Activated CD4-positive, alpha-beta memory T cell treated with anti-CD3 and anti-CD28 coated beads, Interleukin-2, amount 10 ng/mL, durations not matched to agents 7 days and 5 days (primary cell): ENCODE measurements at places on chromosomes 11 and 22. TPM values are rescaled to one million over a fixed set of nuclear protein-coding genes. Genes with fewer than 3 reads are reported as not detected.

DNA sequence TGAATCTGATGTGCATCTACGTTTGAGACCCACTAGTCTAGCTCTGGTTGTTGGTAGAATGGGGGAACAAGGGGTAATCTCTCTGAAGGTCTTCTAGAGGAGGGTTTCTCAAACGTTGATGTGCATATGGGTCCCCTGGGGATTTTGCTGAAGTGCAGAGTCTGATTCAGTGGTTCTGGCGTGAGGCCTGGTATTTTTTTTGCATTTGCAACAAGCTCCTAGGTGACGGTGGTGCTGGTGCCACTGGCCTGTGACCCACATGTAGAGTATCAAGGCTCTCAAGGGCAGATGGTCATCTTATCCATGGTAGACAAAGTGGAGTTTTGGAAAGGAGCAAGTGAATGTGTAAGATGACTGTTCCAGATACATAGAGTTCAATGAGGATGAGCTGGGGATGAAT lies 97.1 kb downstream of the CEP164 start:
- H3K4me1 ChIP-seq: no peaks in the 10 kb centered on the region
- H3K27ac ChIP-seq: no peak overlapping the region
- no peak overlapping the region for H3K4me3 ChIP-seq
- no peaks in the 10 kb centered on the region for H3K36me3 ChIP-seq

- H3K4me3 ChIP-seq: no peak overlapping the region
- peaks cover 5% of the 10 kb centered on the region for H3K27me3 ChIP-seq
- H3K27ac ChIP-seq: no peak overlapping the region
- H3K4me1 ChIP-seq: no peaks in the 10 kb centered on the region
- DNase-seq: no peak
Observed at GRCh38 chr11:36300650-36301049, 4.6 kb downstream of the PRR5L start.

GRCh38 chr11:19316434-19316833 lies 75.7 kb upstream of the E2F8 start:
- no peaks in the 10 kb centered on the region for H3K36me3 ChIP-seq
- no peaks in the 10 kb centered on the region for H3K4me1 ChIP-seq
- no peak for DNase-seq

DNA sequence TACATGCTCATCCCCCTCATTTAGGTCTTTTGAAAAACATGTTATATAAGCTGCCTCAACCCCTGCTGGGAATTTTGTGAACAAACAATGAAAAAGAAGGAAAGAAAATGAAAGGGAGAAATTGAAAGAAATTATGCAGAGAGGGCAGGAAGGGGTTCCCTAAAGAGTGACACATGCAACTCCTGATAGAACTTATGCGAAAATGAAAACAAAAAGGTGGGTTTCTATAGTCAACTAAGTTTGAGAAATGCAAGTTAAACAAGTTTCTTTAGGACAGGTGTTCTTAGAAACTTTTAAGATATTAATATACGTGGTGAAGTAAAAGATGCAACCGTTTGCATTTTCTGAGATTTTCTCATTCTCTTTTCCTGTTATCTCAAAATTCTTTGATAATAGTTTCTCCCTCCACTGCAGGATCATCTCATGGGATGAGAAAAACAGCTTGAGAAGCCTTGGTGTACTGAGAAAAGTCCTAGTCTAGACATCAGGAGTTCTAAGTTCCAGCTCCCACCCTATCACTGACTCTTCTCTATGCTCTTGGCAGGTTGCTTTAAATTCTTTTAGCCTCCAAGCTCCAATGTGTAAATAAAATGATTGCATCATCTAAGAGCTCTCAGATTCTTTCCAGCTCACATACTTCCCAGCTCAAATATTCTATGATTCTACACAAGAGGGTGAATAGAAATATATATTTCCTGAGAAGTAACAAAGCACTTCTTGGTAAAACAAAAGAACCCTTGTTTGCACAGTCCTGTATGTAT lies 109.2 kb downstream of the FAM76B start:
- no peak for DNase-seq
- H3K4me3 ChIP-seq: no peak overlapping the region
- peaks cover 46% of the 10 kb centered on the region for H3K4me1 ChIP-seq
- H3K27ac ChIP-seq: peak overlapping the region; percentile 40

- H3K27me3 ChIP-seq: no peaks in the 10 kb centered on the region
- H3K27ac ChIP-seq: no peak overlapping the region
- no peaks in the 10 kb centered on the region for H3K4me1 ChIP-seq
- no peak overlapping the region for H3K4me3 ChIP-seq
- H3K36me3 ChIP-seq: no peaks in the 10 kb centered on the region
Observed at GRCh38 chr11:91563176-91563575, 661.4 kb upstream of the FAT3 start.

- no peaks in the 10 kb centered on the region for H3K36me3 ChIP-seq
- no peaks in the 10 kb centered on the region for H3K27me3 ChIP-seq
- H3K4me3 ChIP-seq: no peak overlapping the region
- no peak overlapping the region for H3K27ac ChIP-seq
- no peaks in the 10 kb centered on the region for H3K4me1 ChIP-seq
- no peak for DNase-seq
Observed at GRCh38 chr11:133046252-133046651, 486.0 kb downstream of the OPCML start.

- no peaks in the 10 kb centered on the region for H3K4me1 ChIP-seq
- no peak overlapping the region for H3K4me3 ChIP-seq
- DNase-seq: no peak
- H3K27ac ChIP-seq: no peak overlapping the region
- H3K36me3 ChIP-seq: no peaks in the 10 kb centered on the region
Observed at GRCh38 chr11:101864098-101864497, 50.7 kb upstream of the CEP126 start.

DNA sequence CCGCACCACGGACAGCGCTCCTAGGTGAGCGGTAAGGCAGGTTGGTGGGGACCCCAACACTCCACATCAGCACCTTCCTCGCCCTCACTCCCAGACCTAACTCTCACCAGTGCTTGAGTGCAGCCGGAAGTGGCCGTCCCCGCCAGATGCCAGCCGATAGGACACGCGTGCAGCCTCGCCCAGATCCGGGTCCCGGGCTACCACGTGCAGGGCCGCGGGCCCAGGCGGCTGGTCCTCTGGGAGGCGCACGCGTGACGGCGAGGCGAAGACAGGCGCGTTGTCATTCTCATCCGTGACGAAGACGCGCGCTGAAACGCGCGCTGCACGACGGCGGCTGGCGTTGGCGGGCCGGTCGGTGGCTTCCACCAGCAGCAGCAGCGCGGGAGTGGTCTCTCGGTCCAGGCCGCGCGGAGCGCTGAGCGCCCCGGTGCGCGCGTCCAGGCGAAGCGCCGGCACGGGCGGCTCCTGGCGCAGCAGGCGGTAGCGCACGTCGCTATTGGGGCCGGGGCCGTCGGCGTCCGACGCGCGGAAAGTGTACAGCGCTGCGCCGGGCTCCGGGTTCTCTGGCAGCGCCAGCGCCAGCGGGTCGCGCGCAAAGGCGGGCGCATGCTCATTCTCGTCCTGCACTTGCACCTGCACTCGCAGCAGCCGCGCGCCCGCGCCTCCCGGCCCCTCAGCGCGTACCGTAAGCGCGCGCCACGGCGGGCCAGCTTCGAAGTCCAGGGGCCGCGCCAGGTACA lies 10.8 kb upstream of the TPP1 start:
- no peaks in the 10 kb centered on the region for H3K27me3 ChIP-seq
- no peak for DNase-seq
- no peak overlapping the region for H3K4me3 ChIP-seq

GRCh38 chr11:97732011-97732632 lies 1288.6 kb upstream of the CNTN5 start:
- H3K27ac ChIP-seq: no peak overlapping the region
- no peaks in the 10 kb centered on the region for H3K36me3 ChIP-seq
- H3K4me3 ChIP-seq: no peak overlapping the region
- H3K27me3 ChIP-seq: no peaks in the 10 kb centered on the region
- no peak for DNase-seq

DNA sequence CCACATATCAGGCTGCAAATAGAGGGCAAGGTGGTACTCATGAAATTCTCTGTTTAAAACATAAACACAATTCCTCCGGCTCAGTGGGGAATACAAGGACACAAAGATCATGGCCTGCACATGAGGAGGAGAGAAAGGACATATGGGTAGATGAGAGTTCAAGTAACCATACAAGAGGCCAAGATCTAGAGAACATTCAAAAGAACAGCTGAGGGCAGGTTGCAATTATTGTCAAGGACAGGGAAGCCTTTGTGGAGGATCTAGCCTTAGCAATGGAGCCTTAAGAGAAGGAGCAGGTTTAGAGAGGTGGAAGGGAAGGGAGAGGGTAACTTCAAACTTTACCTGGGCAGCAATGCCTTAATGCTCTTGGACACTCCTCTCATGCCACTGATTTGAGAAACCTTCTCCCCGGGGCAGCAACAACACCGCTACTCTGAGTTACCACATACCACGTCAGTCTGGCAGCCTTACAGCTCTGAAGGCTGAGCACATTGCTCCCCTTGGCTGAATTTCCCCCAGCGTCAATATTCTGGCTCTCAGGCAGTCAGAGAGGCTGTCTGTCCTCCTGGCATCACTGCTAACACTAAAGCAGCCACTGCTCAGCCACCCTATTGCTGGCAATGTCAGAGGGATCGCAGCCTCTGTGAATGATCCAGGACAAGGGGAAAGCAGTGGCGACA lies 55.5 kb downstream of the CLPB start:
- no peaks in the 10 kb centered on the region for H3K27me3 ChIP-seq
- no peak overlapping the region for H3K4me3 ChIP-seq
- no peak for DNase-seq

DNA sequence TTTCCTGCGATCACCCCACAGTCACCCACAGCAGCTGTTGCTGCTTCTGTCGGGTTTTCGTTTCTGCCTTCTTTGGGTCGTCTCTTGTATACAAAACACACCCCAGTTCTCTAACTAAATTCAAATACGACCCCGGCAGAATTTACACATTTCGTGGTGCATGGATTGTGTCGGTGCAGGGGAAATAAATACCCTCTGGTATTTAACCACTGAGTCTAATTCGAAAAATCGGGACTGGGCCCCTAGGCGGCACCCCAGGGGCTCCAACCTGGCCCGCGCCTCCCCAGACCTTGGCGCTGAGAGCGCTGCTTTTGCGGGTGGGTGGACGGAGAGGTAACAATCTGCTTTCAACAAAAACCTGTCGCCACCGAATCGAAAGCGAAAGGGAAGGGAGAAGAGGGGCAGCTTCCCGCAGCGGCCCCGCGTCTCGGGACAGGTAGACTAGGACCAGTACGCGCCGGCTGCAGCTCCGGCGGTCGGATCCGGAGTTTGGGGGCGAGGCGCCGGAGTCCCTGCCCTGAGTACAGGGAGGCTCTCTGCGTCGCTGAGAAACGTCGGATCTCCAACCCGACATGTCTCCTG lies 4.4 kb downstream of the ALX4 start:
- H3K27ac ChIP-seq: no peak overlapping the region
- peaks cover 9% of the 10 kb centered on the region for H3K36me3 ChIP-seq
- H3K27me3 ChIP-seq: peaks cover 82% of the 10 kb centered on the region
- DNase-seq: peak; percentile 63

The ASCL2 gene
- 0.35 TPM for total RNA-seq

The TAGLN gene
- 5.8 TPM for total RNA-seq

The SGSM1 gene
- 0.35 TPM for total RNA-seq
